Effector CD4-positive, alpha-beta T cell (primary cell): ENCODE measurements at places on chromosomes 1 and 21.

- DNase-seq, result no peak
These were observed 116.3 kb upstream of the SOD1 start for GRCh38 chr21:31543191-31543590.

DNA sequence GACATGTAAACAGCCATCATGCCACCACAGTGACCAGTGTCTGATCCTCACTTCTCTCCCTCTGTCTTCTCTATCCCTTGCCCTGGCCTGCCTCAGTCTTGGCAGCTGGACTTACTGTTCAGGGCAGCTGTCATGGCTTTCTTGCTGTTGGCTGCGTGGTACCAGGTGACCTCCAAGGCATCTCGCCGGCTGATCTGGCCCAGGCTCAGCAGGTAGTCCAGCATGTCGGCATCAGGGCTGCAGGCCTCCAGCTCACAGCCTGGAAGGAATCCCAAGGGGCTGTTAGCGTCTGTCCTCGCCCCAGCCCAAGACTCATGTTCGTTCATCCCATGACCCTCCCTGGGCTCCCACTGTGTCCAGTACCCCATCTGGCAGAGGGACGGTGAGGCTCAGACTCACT, 3.6 kb downstream of the FAM151A start:
- no peak for DNase-seq

- no peak for DNase-seq
These were observed 4.0 kb downstream of the HCRTR1 start for GRCh38 chr1:31621498-31621820.

GRCh38 chr21:31184459-31184858, 146.2 kb upstream of the KRTAP19-8 start:
- DNase-seq, result peak; percentile 57

DNA sequence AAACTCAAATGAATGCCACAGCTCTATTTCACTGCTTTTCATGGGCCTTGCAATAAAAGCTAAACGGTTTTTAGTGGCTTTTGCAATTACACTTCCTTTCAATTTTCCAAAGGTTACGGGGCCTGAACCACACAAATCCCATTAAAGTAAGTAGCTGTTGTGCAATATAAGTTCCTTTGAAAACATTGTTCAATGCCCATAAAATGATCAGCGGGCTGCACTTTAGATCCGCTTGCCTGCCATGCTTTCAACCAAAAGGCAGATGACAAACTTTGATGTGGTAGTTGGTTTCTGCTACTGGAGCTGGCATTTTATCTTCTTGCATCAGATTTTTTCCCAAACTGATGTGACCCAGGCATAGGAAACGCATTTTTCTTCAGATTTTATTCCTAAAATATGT, 50.2 kb downstream of the PRRX1 start:
- no peak for DNase-seq

GRCh38 chr1:22222723-22223122, 79.8 kb upstream of the WNT4 start:
- DNase-seq, result no peak

DNA sequence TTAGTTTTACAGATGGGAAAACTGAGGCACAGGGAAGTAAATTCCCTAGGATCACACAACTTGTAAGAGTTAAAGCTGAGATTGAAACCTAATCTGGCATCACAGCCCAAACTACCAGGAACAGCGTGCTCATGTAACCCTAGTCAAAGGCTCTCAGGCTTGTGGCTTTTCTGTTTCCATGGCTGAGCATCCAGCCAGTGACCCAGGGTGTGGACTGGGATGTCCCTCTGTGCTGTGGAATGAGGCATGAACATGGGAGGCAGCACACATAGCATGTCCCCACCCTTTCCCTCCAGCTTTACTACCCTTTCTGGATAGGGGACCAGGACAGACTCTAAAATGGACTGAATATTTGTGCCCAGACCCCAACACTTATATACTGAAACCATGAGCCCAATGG, 35.1 kb upstream of the RGS16 start:
- DNase-seq, result no peak

GRCh38 chr1:169361281-169361680, 6.3 kb downstream of the NME7 start:
- no peak for DNase-seq

GRCh38 chr1:108114033-108114599, 86.0 kb downstream of the SLC25A24 start:
- no peak for DNase-seq

- no peak for DNase-seq
These were observed 197.3 kb upstream of the IVNS1ABP start for GRCh38 chr1:185514311-185514710.

GRCh38 chr1:203742436-203742835, 22.5 kb upstream of the LAX1 start:
- DNase-seq, result no peak

DNA sequence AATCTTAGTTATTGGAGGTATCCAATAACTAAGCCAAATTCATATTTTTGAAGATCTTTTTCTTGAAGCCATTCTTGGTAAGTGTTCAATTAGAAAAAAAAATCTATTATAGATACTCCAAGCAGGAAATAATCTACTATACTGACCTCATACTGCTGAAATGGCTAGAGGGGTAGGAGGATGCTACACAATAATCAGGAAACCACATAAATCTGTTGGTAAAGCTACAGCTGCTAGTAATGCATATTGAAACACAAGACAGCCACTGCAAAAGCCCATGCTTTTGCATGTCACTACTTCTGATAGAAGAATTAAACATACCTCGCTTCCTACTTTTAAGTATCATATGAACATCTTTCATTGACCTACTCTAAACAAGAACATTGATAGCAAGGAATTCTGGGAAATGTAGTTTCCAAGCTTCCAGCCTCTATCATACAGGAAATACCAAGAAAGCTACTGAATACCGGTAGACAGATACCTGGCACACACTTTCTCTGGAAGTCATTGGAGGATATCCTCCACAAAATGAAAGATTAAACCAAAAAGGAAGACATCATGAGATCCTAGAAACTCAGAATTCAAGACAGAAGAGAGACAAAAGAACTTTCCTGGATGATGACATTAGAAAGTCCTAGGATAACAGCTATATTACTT, 103.0 kb upstream of the VAV3 start:
- DNase-seq, result no peak

GRCh38 chr1:115035652-115036051, 6.0 kb downstream of the TSHB start:
- DNase-seq, result no peak

- peak; percentile 75 for DNase-seq
These were observed at the start of gene MRPL9 for GRCh38 chr1:151762941-151763921. Gene MRPL9, minus strand, starts transcription at chr1:151763496. Its CDS starts 17 bp downstream, at chr1:151763479.

DNA sequence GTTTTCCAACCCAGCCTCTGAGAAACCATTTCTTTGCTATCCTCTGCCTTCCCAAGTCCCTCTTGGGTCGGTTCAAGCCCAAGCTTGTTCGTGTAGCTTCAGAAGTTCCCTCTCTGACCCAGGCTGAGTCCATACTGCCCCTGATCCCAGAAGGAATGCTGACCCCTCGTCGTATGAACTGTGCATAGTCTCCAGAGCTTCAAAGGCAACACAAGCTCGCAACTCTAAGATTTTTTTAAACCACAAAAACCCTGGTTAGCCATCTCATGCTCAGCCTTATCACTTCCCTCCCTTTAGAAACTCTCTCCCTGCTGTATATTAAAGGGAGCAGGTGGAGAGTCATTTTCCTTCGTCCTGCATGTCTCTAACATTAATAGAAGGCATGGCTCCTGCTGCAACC, 23.8 kb downstream of the EIF2D start:
- DNase-seq, result no peak

DNA sequence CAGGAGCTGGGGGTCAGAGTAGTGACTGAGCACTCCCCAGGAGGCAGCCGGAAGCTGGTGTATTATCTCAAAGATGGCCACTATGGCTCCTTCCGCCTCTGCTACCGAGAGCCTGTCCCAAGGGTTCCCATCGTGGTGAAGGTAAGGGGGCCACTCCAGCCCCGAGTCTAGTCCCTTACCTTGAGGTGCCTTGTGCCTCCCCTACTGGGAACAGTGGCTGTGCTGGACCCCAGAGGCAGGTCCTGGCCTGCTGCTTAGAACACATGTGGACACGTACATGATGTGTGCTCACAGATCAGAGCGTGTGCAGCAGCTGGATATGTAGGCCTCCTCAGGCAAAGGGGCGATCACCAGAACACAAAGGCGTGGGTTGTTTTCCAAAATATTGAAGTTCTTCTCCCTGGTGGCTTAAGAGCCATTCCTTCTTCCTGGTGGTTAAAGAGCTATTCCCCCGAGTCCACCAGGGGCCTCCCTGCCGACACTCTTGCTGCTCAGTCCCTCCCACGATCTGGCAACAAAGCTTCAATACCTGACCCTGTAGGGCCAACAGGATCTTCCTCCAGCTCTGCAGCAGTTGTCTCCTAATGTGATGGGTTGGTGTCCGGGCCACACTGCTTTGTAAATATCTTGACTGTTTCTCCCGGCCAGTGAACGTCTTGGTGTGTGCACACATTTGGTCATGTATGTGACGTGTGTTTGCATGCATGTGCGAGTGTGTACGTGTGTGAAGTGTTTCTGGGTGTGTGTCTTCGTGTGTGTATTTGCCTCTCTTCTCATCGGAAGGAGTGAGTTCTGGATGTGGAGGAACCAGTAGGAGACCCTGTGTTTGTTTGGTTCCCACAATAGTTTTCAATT, 68.4 kb upstream of the TINAGL1 start:
- no peak for DNase-seq

DNA sequence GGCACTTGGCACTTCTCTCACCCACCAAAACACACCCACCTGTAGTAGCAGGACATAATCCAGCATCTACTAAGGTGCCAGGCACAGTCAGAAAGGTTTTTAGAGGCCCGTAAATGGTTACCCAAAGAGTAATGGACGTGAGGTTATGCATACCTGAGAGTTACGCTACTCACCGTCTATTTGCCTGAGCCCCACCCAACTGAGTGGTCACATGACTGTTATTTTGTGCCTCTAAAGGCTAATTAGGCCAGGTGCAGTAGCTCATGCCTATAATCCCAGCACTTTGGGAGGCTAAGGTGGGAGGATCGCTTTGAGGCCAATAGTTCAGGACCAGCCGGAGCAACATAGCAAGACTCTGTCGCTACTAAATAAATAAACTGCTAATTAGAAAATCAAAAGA, 11.0 kb downstream of the LMX1A start:
- no peak for DNase-seq

DNA sequence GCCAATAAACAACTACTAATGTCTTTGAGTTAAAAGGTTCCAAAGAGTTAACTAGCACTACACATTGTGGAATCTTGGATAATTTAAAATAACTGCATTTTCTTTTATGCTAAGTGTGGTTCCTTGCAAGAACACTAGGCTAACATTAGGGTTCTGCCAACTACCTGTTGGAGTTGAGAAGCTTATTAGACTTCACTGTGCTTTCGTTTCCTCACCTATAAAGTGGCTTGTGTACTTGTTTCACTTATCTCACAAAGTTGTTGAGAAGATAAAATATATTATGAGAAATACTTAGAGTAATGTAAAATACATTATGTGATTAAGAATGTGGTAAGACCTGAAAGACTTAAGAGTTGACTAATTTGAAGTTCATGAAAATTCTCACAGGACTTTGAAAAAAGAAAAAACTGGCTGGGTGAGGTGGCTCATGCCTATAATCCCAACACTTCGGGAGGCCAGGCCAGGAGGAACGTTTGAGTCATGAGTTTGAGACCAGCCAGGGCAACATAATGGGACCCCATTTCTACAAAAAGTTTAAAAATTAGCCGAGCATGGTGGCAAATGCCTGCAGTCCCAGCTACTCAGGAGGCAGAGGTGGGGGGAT, 5.6 kb upstream of the RRAGC start:
- no peak for DNase-seq

GRCh38 chr1:17289721-17290120, 18.3 kb upstream of the PADI4 start:
- no peak for DNase-seq

DNA sequence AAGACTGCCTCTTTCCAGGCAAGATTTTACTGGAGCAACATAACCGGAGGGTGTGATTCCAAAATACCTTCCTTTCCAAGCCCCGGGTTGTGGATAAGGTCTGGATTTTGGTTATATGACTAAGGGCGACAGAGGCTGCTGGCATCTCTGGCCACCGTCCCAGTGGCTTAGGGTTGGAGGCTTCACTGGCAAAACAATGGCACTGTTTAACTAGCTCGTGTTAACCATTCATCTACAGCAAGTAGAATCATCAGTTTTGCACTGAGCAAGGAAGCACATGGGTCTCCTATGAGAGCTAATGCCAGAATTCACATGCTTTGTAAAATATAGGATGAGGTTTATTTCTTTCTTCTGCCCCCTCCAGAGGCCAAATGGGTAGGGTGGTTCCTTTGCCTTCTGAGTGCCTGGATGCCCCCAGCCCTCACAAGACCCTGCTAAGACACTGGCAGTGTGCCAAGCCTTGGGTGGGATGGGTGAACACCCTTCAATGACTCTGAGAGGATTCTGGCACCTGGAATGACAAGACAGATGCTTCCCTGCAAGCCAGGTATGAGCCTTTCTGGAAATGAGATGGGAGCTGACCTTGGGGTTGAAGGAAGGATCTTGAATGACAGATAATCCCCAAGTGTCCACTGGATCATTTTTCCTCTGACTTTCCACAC, 36.8 kb downstream of the DHCR24 start:
- no peak for DNase-seq

- DNase-seq, result no peak
These were observed 113.7 kb downstream of the PAPPA2 start for GRCh38 chr1:176576670-176577069.

DNA sequence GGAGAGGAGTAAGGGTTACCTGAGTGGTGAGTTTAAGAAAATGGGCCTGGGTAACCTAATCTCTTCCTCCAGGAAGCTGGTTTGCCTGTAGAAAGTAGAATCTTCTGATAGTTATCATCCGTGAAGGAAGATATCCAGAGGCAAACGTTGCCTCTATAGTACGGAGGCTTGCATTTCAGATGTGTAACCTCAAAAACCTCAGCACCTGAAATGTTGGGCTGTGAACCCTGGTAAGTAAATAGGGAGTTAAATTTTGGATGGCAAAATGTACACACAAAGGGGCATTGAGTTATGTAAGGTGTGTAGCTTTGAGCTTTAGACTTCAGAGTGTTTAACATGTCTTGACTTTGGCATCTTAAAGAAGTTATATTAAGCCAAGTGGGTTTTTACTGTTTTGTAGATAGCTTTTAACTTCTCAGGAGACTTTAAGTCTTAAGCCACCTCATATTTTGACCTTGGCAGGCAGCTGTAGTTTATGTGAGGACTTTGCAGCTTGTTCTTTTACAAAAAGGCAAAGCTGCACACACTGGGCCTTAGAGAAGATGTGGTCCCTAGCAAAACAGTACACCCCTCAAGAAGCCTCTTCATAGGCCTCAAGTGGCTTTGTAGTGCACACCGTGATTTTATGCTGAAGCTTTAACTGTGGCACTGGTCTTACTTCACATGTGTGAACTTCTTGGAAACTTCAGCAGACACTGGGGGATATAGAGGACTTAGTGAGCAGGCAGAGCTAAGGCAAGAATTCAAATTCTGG, 83.4 kb downstream of the SNRPE start:
- DNase-seq, result no peak

GRCh38 chr1:246591958-246592357, 25.7 kb downstream of the CNST start:
- no peak for DNase-seq

DNA sequence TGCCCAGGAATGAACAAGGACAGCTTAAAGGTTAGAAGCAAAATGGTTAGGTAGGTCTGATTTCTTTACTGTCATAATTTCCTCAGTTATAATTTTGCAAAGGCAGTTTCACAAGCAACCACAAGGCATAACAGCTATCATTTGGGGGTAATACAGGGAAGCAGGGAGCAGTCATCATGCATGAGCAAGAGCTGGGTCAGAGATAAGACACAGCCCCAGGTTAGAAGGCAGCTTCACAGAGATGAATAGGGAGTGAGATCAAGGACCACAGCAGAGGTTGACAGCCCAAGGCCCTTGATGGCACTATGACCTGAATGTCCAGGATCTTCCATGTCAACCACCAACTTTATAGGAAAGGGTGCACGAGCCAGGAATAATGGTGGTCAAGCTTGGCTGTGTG, 9.0 kb upstream of the CSRP1 start:
- no peak for DNase-seq
